ENCODE measurements at places on chromosomes 3 and 15. TPM values are rescaled to one million over a fixed set of nuclear protein-coding genes. Genes with fewer than 3 reads are reported as not detected.

GTPBP8 gene
- total RNA-seq: 28.5 TPM

DNA sequence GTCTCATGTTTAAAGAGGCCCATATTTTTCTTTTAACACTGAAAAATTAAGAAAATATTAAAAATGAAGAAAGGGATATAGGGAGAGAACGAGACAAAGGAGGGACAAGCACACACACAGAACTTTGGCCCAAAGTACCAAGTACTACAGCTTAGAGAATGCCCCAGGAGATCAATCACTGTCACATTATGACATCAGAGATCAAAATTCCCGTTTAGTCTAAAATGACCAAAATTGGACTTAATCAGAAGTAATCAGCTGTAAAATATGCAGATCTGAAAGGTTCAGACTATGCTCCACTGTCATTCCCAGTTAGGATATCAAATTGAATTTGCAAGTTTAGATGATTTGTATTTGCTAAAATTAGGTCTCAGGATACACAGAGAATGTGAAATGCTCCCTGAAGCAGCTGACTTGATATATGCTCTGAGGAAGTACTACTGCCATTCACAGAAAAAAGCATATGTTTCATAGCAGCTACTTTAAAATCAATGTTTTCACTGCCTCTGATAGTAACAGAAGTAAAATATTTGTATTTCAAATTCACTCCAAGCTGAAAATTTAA is 123.0 kb downstream of the PEAK1 start:
- DNase-seq: no peak

- DNase-seq: no peak
Observed at GRCh38 chr3:178513546-178514380, 22.5 kb upstream of the KCNMB2 start.

ZBTB20 gene
- total RNA-seq: 62.0 TPM

- no peak for DNase-seq
Observed at GRCh38 chr3:157094301-157094700, 65.6 kb downstream of the CCNL1 start.

- no peak for DNase-seq
Observed at GRCh38 chr15:99399618-99400017, 148.3 kb downstream of the LRRC28 start.

GRCh38 chr15:46961795-46962194 is 755.5 kb upstream of the SEMA6D start:
- DNase-seq: no peak

RAB6B gene
- 59.1 TPM for total RNA-seq

- DNase-seq: no peak
Observed at GRCh38 chr15:73940061-73940981, 14.1 kb downstream of the LOXL1 start.

DNA sequence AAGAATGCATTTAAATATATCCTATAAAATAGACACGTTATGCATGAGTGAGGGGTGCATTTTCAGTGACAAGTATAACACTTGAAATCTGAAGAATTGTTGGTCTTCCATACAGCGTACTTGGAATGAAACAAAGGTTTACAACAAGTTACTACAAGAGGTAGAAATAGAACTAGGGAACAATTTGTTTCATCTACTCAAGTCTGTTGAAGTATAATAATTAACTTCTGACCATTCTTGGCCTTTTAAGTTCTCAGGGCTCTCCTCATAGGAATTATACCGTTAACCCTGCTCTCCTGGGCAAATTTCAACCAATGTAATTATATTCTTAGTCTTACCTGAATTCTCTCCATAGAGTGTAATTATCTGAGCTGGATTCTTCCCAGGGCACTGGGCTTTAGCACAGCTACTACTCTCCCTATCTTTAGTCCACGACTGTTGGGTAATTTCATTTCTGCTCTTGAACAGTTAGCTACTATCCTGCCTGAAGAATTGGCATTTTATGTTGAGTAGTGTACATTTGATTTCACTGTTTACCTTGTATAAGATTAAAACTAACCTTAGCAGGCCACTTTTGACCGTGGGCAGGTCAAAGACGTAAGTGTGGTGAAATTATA is 100.6 kb downstream of the UBE2E2 start:
- no peak for DNase-seq

DNA sequence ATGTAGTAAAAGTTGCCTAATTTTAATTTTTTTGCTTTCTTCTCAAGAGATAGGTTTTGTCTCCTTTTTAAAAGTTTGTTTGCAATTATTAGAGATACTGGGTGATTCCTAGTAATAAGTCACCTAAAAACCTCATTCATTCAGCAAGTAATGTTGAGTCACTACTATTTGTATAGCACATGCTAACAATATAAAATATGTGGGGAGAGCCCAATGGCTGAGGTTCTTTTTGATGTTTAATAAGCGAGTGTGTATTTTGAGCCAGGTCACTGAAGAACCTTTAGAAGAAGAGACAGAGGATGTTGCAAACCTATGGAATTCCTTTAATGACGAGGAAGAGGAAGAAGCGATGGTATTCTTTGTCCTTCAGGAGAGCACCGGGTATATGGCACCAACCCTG is 123.7 kb upstream of the CHRM5 start:
- DNase-seq: no peak

CSPG5 gene
- total RNA-seq: 0.22 TPM

GREM1 gene
- 0.49 TPM for total RNA-seq

SLC22A13 gene
- total RNA-seq: not detected

LAMB2 gene
- 772 TPM for total RNA-seq

GRCh38 chr15:28252831-28253230 is 69.1 kb downstream of the HERC2 start:
- DNase-seq: no peak

GRCh38 chr3:11059090-11059798 is 66.7 kb downstream of the SLC6A1 start:
- peak; percentile 31 for DNase-seq

- DNase-seq: no peak
Observed at GRCh38 chr15:65529762-65530317, 423 bp upstream of the HACD3 start.

GRCh38 chr3:185420762-185421161 is 57.8 kb downstream of the MAP3K13 start:
- DNase-seq: no peak

- DNase-seq: no peak
Observed at GRCh38 chr15:39194106-39194830, 386.6 kb upstream of the THBS1 start.

SENP8 gene
- 6.5 TPM for total RNA-seq

GRCh38 chr15:53458736-53459135 is 300.7 kb downstream of the WDR72 start:
- DNase-seq: no peak

- DNase-seq: no peak
Observed at GRCh38 chr3:126371096-126371705, 14.0 kb upstream of the KLF15 start.

DNA sequence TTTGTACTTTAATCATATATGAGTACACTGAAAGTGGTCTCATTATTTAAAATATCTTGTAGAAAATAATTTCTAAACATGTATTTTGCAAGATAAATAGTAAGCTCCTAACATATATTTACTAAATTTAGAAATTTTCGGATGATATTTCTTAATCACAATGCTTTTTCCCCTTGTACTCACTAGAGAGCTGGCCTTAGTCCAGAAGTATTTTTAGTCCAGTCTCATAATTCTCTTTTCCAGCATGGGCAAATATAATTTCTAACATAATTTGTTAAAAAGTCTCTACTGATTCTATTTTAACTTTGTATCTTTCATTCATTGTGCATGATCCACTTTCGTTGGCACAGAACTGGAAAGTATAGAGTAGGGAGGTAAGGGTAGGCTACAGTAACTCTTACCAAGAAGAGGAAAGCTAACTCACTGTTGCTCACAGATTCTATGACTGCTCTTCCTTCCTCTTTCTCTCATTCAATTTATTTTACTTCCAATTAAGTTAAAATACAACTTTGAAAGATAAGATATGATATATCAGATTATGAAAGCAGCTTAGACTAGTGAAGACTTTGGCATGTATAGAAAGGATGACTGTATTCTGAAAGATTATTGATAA is 39.3 kb downstream of the FGF7 start:
- no peak for DNase-seq

CCR1 gene
- 2.0 TPM for total RNA-seq

- no peak for DNase-seq
Observed at GRCh38 chr3:94171954-94172353, 109.1 kb downstream of the NSUN3 start.

GOLGA6L24 gene
- not detected for total RNA-seq

Data from left ventricle myocardium inferior (tissue), 1 donor.